ENCODE measurements at places on chromosomes 6 and 20.
A peak's percentile ranks its signal among the peaks of the same experiment; 100 is the strongest.

GRCh38 chr6:28789553-28790083, 134.2 kb downstream of the TRIM27 start:
- no peaks in the 10 kb centered on the region for H3K36me3 ChIP-seq
- peaks cover 99% of the 10 kb centered on the region for H3K27me3 ChIP-seq
- DNase-seq, result no peak
- H3K27ac ChIP-seq, result peak overlapping the region; percentile 52
- H3K4me3 ChIP-seq, result peak overlapping the region; percentile 78

- no peaks in the 10 kb centered on the region for H3K36me3 ChIP-seq
- H3K27ac ChIP-seq, result no peak overlapping the region
- peaks cover 11% of the 10 kb centered on the region for H3K4me1 ChIP-seq
- H3K4me3 ChIP-seq, result peak overlapping the region; percentile 82
- peaks cover 95% of the 10 kb centered on the region for H3K27me3 ChIP-seq
- peak; percentile 84 for DNase-seq
These were observed 25.4 kb downstream of the HLA-F start for GRCh38 chr6:29748391-29749307.

DNA sequence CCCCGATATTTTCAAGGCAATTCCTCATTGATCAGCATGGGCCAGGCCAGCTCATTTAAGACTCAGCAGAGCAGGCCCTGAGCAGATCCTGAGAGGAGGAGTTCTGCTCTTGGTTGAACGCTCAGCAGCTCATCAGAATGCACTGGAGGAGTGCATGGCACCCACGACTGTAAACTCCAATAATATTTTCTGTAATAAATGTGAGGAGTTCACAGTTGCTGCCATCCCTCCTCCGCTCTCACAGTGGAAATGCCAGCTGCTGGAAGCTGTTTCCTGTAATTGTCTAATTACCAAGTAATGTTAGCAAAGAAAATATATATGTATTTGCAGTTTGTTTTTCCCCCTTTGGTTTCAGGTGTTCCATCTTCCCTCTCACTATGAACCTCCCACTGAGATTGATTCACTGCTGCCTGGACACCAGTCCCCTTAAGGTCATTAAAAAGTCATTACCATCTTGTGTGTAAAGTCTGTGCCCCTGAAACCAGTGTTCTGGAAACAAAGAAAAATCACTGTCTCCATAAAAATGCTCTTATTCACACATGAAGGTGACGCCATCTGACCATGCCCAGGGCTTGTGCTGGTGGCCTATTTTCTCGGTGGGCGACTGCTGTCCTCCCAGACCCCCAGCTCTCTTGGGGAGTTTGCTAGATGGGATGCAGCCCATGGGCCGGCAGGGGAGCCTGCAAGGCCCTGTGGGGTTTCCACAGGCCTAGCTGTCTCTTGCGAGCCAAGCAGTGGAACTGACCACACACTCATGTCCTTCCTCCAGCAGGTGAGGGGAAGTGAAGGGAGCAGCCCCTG, 374.2 kb downstream of the ZFAND3 start:
- H3K27ac ChIP-seq, result no peak overlapping the region
- no peaks in the 10 kb centered on the region for H3K27me3 ChIP-seq
- H3K36me3 ChIP-seq, result no peaks in the 10 kb centered on the region
- DNase-seq, result no peak

GRCh38 chr20:49591217-49591865, 23.4 kb upstream of the PTGIS start:
- H3K27ac ChIP-seq, result peak overlapping the region; percentile 73
- peaks cover 65% of the 10 kb centered on the region for H3K4me1 ChIP-seq
- H3K36me3 ChIP-seq, result no peaks in the 10 kb centered on the region
- no peak overlapping the region for H3K4me3 ChIP-seq
- H3K27me3 ChIP-seq, result no peaks in the 10 kb centered on the region

All from mesothelial cell of epicardium (in vitro differentiated cells).